Nephron progenitor cell (in vitro differentiated cells): ENCODE measurements at places on chromosomes 5 and 9.

DNA sequence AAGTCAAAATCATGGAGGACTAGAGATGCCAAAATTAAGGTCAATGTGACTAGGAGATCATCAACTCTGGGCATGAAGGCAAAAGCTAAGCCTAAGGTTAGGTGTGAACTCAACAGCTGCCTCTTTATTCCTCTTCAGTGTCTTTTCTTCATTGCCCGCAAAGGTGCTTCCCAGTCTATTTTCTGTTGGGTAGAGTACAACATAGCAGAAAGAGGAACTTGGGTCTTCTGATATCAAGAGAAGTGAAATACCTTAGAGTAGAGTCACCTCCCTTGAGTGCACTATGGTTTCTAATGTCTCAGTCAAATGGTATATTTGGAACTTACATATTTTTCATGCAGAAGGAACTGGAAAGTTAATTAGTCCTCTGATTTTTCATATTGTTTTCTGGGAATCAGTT lies 122.5 kb upstream of the GRIN3A start:
- DNase-seq, result no peak

DNA sequence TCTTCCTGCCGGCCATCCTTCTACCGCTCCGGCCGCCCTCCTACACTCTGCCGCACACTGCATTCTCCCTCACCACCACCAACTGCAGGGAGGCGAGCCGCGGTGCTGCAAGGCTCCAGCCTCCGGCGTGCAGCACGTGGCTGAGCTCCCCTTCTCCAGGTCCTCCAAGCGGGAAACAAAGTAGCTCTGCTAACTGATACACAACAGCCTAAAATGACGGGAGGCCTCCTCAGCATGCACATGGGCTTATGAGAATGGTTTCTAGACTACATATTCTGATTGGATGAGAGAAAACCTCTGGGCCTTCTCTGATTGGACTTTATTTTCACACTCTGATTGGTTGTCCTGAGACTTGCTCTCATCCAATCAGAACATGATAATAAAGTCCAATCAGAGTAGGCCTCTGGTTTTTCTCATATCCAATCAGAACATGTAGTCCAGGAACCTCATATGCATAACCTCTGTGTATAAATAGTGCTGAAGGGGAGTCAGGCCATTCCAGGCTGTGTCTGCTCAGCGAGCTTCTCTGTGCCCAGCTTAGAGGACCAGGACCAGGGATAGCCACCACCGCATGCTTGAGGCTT lies 27.0 kb upstream of the ZNF354B start:
- no peak for DNase-seq

DNA sequence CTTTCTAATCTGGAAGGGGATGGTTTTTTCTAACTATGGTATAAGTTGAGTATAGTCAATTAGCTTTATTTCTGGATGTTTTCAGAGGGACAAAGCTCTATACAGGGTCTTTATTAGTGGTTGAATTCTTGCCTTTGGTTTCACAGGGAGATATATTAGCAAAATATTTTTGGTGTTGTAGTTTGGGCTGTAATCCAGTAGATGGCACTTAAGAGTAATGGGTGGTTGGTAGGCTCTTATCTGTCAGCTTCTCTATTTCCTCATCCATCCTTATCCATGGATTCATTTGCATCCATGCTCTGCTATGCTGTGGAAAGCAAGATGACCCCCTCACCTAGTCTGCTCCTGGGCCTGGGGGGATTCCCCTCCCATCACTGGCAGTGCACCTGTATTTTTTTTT lies 363.6 kb upstream of the CYLC2 start:
- no peak for DNase-seq

- no peak for DNase-seq
Observed at GRCh38 chr9:135857371-135857786, 50.0 kb downstream of the CAMSAP1 start.

GRCh38 chr9:134676886-134677285 lies 35.3 kb downstream of the COL5A1 start:
- DNase-seq, result no peak

DNA sequence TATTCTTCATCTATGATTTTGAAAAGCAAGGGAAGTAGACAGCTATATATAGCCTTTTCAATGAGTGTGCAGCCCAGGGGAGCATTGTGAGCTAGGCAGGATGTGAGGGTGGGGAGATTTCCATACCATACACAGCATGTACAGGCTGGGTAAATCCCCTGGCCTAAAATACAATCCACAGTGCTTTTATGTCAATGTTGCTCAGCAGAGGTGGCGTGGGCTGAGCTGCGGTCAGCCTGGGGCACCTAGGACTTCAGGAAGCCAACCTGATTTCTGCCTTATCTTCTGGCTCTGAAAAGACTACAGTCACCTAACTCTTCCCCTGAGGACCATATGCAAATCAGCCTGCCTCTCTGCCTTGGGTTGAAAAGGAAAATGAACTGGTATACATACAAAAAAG lies 6.3 kb upstream of the GARIN3 start:
- DNase-seq, result no peak

DNA sequence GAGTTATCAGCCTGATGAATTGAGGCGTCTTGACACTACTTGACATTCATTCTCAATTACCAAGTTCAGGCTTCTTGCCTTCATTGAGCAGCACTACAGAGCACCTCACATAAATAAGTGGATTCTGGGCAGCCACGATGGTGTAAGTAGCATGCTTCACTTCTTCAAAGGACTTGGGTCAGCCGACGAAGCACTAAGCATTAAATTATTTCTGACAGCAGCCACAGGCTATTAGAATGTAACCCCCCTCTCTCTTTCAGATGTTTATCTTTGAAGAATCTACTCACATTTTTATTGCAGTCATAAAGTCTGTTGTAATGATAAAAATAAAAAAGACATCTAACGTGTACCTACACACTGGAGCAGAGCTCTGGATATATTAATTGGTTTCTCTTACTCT lies 45.9 kb upstream of the VPS13A start:
- peak; percentile 20 for DNase-seq

GRCh38 chr5:161410640-161411039 lies 135.9 kb downstream of the GABRB2 start:
- DNase-seq, result no peak

- no peak for DNase-seq
Observed at GRCh38 chr9:114164191-114164794, 9.0 kb downstream of the COL27A1 start.

- DNase-seq, result no peak
Observed at GRCh38 chr5:164741376-164741775, 1236.0 kb downstream of the MAT2B start.

DNA sequence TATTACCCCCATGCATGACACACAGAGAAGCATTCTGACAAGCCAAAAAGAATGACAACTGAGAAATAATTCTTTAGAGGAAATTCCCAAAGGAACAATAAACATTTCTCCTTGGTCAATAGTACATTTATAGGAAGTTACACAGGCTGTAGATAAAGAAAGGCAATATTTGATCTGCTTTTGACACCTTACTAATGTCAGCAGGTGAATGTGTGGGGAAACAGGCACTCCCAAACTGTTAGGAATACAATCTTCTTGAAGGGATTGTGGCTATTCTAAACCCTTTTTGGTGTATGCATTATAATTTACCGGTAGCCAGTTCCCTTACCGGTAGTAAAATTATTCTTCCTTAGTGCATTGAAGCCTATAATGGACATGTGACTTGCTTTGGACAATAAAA lies 116.1 kb upstream of the FTMT start:
- DNase-seq, result no peak

- no peak for DNase-seq
Observed at GRCh38 chr5:119852140-119852539, 222.8 kb downstream of the FAM170A start.

- no peak for DNase-seq
Observed at GRCh38 chr5:112689155-112689909, 48.4 kb upstream of the APC start.
